ENCODE measurements at places on chromosomes 1 and 21. TPM values are rescaled to one million over a fixed set of nuclear protein-coding genes. Genes with fewer than 3 reads are reported as not detected.
A peak's percentile ranks its signal among the peaks of the same experiment; 100 is the strongest.

GRCh38 chr1:110872745-110873720, at the start of gene CD53:
Gene CD53, plus strand, starts transcription at chr1:110873148. Its CDS starts 18,261 bp downstream, at chr1:110891409.
- no peak for DNase-seq

- no peak for DNase-seq
These were observed 80.9 kb upstream of the LBR start for GRCh38 chr1:225508538-225509375.

GRCh38 chr1:94481473-94481933, 60.1 kb downstream of the F3 start:
- DNase-seq = peak; percentile 46

- no peak for DNase-seq
These were observed 17.6 kb downstream of the CLCA2 start for GRCh38 chr1:86441581-86441980.

- DNase-seq = no peak
These were observed 170.4 kb upstream of the NR5A2 start for GRCh38 chr1:199857108-199857507.

DNA sequence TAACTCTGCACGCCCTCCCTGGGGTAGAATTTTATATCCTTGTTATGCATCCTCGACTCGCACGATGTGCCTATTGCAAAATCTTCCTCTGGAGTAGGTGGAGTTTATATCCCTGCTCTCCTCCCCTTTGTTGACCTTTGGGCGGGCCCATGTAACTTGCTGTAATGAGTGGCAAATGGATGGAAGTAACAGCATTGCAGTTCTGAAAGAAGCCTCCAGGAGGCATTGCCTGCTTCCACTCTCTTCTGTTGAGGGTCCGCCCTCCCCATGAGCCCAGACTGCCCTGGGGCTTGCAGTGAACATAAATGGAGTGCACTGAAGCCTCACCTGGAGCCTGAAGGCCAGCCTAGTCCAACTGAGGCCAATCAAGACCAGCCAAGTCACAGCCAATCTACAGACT, 62.2 kb upstream of the GRIK3 start:
- no peak for DNase-seq

DNA sequence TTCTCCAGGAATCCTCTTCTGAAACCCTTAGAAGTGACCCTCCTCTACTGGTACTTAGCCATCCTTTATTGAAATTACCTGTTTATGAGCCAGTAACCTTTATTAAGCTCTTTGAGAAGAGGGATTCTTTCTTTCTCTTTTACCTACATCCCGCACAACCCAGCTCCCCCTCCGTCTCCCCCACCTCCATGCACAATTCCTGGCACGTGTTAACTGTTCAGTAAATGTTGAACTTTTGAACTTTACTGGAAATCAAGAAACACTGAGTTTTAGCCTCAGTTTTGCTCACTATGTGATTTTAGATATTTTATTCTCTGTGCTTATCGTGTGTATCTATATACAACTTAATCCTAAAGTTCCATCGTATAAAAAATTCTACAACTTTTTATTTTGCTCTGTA, 1.8 kb downstream of the TMED5 start:
- DNase-seq = no peak

DNA sequence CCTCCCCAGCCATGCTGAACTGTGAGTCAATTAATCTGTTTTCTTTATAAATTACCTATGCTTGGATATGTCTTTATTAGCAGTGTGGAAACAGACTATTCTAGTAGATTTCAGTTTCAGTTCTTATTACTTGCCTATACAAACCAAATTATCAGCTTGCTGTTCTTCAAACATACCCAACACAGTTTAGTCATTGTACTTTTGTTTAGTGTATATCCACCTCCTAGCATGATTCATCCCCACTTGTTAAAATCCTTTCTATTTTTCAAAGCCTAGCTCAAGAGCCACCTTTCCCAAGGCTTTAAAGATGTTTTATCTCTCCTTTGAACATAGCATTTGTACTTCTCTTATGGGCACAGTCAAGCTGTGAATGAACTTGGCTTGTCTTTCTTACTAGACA, 195.6 kb upstream of the ZRANB2 start:
- DNase-seq = no peak

- DNase-seq = peak; percentile 76
These were observed at the start of gene AGT for GRCh38 chr1:230713915-230714764. Gene AGT, minus strand, starts transcription at chr1:230714122. Its CDS starts 3,299 bp downstream, at chr1:230710823.

LRRC38 gene
- not detected for total RNA-seq

KCNQ4 gene
- 3.7 TPM for total RNA-seq

SHISA4 gene
- 11.6 TPM for total RNA-seq

KRTAP21-3 gene
- total RNA-seq = not detected

Measured in ureter (tissue), 1 donor.